AG04449 (cell line): ENCODE measurements at places on chromosomes 3 and 15.

DNA sequence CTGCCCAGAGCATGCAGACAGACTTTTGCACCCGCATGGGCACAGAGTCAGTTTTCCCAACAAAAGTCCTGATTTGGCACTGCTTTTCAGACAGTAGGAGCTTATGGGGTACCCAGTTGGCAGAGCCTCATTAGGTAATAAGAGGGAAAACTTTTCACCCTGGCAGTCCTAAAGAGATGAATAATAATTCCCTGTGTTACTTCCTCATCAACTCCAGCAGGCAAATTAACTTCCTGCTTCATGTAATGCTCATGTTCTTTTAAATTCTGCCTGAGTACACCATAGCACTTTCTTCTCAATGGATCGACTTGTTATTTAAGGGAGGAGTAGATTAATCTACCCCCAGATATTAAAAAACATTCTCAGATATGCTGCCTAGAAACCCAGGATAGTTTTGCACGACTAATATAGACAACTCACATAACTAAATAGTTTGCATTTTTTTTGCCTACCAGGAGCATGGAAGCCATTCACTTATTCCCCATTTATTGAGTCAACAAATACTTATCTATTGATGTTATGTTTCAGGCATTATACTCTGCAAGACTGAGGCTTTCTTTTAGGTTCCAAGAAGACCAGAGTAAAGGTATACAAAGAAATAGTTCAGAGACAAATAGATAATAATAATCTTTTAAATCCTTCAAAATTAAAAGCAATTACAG is 214.5 kb downstream of the KCNMB2 start:
- DNase-seq: no peak

GRCh38 chr3:171088964-171089754 is 62.6 kb upstream of the SLC2A2 start:
- DNase-seq: peak; percentile 68

DNA sequence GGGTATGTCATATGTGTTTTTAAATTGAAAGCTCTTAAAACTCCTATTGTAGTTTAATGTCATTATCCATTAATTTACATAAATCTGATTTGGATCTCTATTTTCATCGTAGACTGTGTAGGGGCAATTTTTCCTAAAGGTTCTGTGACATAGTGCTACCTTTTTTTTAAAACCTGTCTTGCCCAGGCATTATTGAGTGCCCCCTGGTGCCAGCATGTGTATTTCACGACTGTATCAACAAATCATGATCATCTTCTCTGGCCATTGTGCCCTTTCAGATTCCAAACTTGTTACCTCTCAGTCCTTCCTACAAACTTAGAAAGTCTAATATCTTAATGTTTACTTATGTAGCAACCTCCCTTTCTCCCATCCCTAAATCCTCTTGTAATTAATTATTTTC is 97.2 kb upstream of the FLNB start:
- no peak for DNase-seq

DNA sequence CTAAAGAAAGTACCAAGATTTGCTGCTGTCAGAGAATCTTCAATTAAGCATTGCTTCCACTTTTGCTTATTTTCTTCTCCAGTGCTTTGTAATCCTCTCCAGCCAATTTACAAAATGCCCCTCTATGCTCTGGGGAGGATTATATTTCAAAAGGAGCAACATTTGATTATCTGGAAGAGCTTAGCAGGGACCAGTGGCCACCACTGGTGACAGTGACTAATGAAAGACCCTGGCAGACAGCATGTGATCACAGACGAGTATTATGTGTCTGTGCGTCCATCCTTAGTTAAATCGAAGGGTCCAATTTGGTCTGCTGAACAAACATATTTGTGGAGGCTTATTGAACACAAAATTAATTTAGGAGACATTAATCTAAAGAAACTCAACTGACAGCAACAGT is 152.6 kb downstream of the ZNF621 start:
- DNase-seq: no peak

GRCh38 chr15:37034392-37034791 is 66.0 kb downstream of the MEIS2 start:
- no peak for DNase-seq

DNA sequence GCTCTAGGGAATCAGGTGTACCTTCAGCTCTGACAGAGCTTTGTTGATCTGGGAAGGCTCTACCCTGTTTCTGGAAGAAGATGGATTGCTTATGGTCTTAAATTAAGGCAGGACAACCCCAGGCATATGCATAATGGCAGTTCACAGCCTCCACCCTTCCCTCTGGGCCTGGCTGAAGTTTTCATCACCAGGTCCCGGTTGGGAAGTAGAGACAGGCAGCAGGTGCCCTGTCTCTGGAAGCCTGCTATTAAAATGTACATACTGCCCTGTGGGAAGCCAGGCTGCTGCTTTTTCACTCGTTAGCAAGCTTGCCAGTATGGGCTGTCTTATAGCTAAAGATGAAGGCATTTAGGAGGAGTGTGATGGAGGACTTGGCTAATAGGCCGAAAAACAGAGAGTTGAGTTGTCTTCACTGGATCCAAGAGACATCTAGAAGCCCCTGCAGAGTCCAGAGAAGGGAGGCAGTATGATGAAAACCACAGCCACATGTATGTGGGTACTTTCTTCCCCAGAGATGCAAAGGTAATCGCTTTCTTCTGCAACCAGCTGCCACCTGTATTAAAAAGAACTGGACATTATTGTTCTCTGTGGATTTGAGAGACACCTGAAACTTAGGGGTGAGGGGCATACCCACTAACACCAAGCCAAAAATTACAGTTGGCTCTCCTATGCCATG is 34.4 kb downstream of the ABHD2 start:
- no peak for DNase-seq

- no peak for DNase-seq
Observed at GRCh38 chr3:88828466-88828865, 279.0 kb upstream of the EPHA3 start.

DNA sequence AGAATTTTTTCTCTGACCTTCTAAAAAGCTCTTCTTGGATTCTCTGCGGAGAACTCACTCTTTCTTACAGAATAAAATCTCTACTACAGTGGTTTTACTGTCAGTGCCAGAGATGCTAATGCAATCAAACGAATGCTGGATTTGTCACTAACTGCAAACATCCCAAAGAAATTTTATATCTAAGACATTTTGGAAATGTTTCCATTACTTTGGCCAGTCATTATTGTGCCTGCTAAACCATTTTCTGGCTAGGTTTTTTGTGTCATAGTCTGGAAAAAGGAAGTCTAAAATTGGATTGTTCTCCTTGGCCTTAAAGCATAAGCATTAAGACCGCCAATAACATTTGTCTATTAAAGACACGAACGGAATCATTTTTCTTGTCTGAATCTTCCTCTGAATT is 54.0 kb downstream of the PLOD2 start:
- DNase-seq: no peak

GRCh38 chr3:42960282-42960681 is 18.8 kb upstream of the GASK1A start:
- DNase-seq: no peak

DNA sequence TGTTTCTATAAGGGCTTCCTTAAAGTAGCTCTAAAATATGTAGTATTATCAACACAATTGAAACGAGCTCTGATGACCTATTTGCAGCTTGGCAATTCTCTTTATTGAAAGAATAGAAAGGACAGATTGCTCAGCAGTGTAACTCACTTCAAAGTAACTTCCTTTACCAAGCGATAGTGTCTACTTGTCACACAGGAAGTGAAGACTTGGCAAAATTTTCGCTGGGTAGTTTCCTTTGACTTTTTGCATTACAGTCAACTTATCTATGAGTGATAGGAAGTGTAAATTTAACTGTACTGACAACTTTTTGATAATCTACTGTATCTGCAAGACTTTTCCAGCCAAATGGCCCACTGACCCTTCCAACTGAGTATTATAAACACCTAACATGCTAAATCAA is 22.8 kb downstream of the SLC9A9 start:
- no peak for DNase-seq

- DNase-seq: no peak
Observed at GRCh38 chr3:107220538-107220937, 156.7 kb upstream of the CCDC54 start.

GRCh38 chr3:178900029-178900646 is 171.5 kb downstream of the ZMAT3 start:
- no peak for DNase-seq

DNA sequence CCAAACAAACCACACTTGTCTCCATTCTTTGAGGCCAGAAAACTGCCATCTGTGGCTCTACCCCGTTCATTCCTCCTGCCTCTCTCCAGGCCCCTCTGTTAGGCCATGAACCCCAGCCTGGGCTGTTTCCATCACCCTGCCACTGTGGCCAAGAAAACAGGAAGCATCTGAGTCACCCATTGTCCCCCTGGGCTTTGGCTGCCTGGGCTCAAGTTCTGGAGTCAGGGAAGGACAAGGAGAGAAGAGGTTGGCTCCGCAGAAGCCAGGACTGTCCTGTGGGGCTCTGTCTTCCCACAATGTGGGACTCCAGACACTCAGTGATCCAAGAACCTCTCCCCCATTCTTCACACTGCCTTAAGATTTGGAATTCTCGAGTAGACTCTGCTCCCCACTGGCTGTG is 14.8 kb upstream of the LCTL start:
- DNase-seq: no peak

DNA sequence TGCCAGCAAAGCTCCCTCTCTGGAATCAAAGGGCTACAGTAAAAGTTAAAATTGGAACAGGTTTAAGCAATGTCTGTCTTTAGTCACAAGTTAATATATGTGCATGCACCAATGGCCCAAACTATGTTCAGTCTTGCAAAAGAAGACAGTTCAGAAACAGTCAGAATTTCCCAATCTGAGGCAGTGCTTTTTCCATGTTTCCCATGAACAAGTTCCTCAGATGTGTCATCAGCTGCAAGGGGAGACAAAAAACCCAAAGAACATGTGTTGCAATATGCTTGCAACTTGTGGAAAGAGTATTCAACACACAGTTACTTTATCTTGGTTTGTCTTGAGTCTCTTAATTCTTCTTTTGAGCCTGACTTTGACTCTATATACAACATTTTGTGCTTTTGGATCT is 148.4 kb downstream of the USP13 start:
- peak; percentile 95 for DNase-seq

GRCh38 chr3:120274739-120275167 is 10.3 kb downstream of the GPR156 start:
- no peak for DNase-seq

GRCh38 chr3:152828075-152828840 is 6.7 kb upstream of the P2RY1 start:
- DNase-seq: no peak

DNA sequence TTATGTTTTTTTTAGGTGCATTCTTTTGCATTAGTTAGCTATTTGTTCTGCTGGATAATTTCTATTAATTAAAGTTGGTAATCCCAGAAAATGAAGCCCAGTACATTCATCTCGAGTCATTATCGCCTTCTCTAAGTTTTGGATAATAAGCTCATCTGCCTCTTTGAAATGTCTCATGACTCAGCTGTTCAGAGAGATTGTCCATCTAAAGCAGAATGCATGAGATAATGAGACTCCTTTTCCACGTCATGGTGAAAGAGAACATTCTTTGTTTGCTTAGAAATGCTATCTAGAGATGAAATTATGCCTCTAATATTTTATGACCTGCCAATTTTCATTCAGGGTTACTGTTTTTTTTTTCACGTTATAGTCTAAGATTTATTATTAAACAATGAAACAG is 374.7 kb upstream of the GOLIM4 start:
- no peak for DNase-seq

DNA sequence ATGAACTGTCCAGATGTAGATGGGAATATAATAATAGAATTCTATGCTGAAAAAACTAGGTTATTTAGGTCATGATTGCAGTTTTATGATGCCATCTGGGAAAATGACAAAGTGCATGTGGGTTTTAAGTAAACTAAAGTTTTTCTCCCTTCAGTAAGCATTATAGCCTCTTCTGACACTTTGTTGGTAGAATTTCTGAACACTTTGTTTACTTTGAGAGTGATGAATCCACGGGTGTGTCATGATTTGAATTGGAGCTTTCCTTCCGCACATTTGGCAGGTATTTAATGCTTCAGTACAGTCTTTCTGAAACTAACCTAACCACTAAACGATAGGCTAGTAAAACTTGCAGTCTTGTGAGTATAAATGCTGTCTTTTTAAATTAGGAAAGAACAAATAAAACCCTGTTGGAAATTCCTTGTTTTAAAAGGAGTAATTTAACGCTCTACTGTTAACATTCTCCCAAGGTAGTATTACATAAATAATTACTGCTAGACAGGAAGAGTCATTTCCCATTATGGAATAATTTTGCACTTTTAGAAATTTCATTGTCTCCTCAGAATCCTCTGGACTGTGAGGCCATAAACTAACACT is 7.0 kb downstream of the FILIP1L start:
- DNase-seq: no peak

DNA sequence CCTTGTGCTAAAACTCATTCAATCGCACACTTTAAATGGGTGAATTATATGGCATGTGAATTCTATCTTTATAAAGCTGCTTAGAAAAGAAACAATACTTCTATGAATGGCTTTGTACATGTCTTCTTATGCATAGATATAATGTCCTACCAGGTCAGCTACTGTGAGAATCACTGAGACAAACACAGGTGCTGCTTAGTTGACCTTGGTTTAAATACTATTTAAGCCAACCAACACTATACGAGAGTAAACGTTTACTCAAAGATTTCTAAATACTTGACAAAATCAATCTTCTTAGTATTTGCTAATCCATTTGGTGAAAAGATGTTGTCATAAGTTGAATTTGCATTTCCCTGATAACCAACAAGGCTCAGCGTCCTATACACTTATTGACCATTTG is 260.3 kb downstream of the ADAMTS17 start:
- no peak for DNase-seq

DNA sequence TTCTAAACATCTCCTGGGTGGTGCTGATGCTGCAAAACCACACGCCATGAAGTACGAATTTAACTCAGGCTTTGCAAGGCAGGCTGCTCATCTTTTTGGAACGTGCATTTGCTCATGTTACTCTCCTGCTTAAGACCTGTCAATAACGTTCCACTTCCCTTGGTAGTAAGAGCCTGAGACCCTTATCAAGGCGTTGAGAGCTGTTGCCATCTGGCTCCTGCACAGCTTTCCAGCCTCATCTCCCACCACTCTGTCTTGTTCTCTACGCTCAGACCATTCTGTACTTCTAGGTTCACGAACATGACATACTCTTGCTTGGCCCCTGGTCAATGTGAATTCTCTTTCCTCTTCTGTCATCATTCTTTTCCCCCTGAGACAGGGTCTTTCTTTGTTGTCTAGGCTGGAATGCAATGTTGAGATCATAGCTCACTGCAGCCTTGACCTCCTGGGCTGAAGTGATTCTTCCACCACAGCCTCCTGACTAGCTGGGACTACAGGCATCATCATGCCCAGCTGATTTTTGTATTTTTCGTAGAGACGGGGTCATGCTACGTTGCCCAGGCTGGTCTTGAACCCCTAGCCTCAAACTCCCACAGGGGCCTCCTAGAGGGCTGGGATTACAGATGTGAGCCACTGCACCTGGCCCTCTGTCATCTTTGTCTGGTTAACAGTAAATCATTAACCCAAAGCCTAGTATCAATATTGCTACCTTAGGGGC is 202.8 kb downstream of the CADPS start:
- DNase-seq: no peak

GRCh38 chr3:104939196-104939595 is 427.5 kb upstream of the ALCAM start:
- DNase-seq: no peak
